ENCODE measurements at places on chromosomes 12 and 14.

DNA sequence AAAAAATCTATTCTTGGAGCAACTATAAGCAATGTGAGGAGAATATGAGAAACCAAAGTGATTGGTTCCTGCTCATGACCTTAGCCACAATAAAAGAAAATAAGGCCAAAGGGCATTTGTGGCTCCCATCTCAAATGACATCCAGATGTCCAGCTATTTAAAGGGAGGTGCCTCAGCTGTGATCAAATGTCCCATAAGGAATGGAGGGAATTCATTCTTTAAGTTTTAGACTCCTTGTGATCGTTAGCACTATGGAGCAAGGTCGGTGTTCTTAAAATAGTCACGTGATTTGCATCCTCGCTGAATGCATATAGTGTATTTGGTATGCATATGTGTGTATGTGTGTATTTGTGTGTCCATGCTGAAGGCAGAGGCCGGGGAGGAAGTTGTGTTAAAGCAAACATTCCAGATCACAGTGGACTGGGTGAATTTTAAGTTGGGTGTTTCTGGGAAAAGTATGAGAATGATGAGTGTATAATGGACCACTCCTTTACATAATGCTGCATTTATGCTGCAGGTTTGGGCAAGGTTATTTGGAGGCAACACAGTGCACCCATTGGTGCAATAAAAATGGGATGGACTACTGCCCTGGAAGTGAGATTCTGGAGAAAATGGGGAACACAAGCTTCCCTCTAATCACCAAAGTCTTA lies 5.6 kb upstream of the E2F7 start:
- no peak for DNase-seq

GRCh38 chr12:44299524-44299923 lies 463.6 kb downstream of the TMEM117 start:
- DNase-seq: no peak

GRCh38 chr12:13223179-13223804 lies 26.8 kb downstream of the EMP1 start:
- DNase-seq: no peak

DNA sequence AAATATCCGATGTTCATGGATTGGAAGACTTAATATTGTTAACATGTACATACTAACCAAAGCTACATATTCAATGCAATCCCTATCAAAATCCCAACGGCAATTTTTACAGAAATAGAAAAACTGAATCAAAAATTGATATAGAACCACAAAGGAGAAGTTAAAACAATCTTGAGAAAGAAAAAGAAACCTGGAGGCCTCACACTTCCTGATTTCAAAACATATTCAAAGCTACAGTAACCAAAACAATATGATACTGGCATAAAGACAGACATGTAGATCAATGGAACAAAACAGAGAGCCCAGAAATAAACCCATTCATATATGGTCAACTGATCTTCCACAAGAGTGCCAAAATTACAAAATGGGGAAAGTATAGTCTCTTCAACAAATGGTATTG lies 5.4 kb upstream of the PELI2 start:
- no peak for DNase-seq

DNA sequence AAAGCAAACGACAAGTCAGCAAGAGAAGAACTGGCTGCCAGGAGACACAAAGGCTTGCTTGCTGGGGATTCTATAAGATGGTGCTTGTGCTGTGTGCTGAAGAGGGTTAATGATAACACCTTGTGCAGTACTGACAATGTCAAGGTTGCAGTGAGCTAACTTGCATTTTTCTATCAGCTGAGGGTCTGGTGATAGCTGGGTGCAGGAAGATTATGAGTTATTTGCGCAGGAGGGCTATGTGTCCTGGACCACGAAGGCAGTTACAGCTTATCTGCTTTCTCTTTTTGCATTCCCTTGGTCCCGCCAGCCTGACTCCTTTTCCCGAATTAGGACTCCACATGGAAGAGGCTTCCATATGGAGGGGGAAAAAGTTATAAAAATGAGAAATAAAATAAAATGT lies 42.4 kb downstream of the R3HDM2 start:
- no peak for DNase-seq

DNA sequence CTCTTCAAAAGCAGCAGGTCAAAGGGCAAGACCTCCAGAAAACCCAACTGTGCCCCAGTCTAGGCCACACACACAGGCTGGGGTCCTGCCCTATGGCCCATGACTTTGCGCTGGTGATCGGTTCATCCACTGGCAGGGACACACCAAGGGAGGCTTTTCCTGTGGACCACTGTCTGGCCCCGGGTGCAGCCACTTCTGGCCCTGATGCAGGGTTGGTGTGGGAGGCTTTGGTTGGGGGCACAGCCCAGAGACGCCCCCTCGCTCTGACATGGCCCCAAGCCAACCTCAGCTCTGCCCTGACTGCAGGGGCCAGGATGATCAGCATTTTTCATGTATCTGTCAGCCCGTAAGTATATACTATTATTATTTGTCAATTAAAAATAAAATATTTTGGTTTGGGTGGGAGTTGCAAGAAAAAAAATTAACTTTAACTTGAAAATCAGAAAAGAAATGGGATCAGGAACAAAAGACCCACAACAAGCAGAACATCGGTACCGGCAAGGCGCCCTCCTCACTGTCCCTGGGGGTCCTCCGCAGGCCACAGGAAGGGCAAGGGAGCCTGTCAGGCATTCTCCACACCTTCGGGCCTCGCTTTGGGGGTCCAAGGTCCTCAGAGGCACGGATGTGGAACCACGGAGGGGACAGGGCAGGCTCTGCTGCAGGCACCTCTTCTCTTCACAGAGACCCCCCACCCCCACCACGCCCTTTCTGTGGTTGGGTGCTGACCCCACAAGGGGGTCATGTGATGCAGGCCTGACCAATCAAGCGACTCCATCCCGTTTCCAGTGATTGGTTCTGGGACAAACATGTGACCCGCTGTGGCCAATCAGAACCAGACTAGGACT lies 181.5 kb upstream of the SFSWAP start:
- no peak for DNase-seq

GRCh38 chr14:20606190-20606901 lies 15.2 kb upstream of the RNASE12 start:
- DNase-seq: no peak

- DNase-seq: no peak
These were observed 203.6 kb downstream of the NOVA1 start for GRCh38 chr14:26394150-26394810.

DNA sequence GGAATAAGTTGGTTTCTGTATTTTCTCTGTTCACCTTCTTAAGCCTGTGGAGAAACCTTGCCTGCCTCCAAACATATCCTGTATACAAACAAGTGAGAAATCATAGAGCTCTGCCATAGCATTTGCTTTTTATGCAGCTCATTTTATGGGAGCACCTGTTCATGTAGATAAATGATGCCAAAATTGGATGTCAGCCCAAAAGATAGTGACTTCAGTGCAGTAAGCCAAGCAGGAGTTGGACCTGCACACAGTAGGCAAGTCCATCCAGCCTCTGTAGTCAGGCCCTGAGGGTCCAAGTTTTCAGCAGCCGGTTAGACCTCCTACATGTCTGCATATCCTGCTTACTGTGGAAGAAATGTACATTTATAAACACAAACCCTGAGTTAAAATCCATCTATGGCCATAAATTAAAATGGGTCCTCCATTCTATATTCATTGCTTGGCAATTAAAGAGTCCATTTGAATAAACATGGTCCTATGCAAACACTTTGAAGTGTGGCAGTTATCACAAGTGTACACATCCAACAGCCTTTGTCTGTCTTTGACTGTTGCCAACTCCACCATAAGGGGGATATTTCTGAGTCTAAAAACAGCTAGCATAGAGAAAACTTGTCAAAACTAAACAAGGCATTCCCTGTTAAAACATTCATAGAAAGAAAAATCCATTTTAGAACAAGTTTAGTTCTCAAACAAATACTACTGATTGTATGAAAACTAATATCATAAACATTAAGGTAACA lies 847.8 kb downstream of the RPS29 start:
- no peak for DNase-seq

DNA sequence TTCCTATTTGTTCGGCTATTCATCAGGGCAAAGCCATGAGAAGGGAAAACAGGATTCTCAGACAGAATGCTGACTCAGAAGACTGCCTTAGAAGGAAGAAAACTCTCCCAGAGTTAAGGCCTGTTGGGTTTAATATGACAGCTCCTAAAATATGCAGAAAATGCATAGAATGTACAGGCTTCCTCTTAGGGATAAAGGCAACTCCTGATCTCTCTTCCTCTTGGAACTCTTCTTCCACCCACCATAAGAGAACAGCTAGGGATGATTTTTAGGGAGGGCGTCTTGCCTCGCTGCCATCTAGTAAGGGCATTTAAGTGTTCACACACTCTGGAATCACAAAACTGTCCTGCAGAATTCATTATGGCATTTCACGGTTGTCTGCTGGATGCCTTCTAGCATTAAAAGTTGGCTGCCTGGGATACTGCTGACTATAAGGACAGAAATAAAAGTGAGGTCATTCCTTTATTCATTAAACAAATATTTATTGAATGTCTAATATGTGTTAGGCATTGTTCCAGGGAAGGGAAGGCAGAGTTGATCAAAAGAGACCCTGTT lies 73.7 kb downstream of the DCAF5 start:
- no peak for DNase-seq

DNA sequence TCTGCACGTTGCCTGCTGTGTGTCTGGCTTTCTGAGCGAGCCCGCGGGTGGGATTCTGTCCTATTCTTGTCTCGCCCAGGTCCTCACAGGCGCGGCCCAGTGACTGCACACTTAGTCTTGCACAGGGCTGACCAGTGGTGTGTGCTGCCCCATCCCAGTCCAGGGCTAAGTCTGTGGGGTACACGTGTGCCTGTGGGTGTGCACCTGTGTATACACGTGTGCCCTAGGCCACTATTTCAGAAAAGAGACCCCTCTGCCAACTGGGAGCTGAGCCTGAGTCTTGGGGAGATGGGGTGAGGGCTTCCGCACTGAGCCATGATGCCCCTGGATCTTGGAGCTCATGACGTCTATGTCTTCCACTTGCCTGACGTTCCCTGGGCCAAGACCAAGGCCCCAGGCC lies 185.5 kb upstream of the PRMT8 start:
- no peak for DNase-seq

DNA sequence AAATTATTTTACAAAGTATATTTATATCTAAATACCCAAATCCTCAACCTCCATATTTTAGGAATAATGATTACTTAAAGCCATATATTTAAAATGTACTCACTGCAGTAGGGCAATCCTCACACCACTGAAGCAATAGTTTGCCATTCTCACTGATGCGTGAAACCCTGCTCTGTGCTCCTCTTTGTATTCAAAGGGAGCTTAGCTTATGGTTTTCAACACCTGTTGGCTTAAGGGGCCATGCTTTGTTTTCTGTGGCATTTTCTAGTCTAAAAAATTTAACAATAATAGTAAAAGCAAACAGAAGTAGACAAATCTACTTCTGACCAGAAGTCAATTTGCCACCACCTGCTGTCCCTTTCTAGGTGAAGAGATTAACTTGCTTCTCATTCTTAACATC lies 294.6 kb downstream of the FLRT2 start:
- DNase-seq: no peak

DNA sequence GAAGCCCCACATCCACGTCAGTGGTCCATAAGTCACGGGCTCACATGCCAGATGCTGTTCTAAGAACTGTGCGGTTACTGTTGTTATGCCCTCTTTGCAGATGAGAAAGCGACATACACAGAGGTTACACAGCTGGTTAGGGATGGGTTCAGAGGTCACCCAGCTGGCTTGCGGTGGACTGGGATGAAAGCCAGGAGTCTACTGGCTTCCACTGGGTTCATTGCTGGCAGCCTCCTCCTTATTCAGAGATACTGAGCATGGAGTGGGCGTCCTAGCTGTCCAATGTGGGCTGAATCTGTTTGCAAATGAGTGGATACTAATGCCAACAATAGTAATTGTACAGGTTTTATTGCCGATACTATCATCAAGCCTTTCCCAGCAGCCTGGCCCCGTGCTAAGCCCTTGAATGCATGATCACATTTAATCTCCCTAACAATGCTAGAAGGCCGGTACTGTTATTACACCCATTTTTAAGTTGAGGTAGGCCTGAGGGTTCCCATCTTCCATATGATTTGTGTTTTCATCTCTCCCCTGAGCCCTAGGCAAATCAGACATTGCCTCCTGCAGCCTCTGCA lies 129.1 kb downstream of the PLXNC1 start:
- DNase-seq: no peak

DNA sequence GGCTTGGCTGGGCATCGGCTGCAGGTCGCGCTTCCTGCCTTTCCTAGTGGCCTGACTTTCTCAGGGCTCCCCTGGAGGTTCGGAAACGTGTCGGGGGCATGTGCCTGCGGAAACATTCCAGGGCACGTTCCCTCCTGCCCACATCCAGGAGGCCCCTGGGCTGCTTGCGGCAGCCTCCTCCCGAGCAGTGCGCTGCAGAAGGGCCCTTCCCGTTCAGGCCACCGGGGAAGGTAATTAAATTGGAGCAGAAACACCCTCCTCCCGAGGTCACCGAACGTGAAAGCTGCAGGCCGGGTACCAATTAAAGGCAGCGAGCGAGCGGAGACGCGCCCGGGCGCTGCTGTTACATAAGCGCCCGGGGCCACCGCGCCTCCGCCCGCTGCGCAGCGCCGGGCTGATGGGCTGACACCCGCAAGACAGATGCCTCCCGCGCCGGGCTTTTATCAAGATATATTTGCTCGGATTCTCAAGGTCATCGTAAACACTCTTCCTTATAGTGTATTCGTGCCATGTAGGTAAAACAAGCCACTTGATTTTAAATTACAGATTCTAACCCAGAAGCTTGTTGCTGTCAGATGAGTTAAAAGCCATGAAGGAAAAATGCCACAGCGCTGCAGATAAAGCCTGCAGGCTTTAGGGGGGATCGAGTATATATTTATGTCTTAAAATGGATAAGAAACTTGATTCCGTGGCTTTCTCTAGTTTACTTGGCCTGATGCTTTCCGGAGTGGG lies 31.4 kb downstream of the SSPN start:
- no peak for DNase-seq

- DNase-seq: no peak
These were observed 74.3 kb downstream of the NCOR2 start for GRCh38 chr12:124492879-124493808.

GRCh38 chr14:20564501-20564997 lies 3.7 kb upstream of the RNASE9 start:
- no peak for DNase-seq

DNA sequence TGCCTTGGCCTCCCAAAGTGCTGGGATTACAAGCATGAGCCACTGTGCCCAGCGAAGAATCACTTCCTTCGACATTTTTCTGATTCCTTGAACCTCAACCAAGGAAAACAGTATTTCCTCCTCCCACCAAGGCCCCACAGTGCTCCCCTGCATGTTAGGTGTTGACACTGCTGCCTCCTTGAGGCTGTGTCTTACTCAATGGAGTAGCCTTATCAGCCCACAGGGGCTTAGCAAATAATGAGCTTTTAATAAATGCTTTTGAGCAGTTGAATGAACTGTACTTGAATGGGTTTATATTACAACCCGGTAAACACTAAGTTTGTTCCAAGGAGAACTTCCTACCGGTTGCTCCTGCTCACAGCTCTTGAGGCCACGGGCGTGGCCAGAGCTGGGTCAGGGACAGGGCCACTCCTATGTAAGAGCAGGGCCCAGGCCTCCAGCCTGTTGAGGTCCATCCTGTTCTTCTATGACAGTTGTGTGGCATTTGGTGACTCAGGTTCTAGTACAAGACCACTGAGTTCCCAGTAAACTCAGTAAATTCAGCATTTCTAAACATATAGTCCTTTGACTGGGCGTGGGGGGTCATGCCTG lies 36.8 kb upstream of the TUBA1A start:
- no peak for DNase-seq

GRCh38 chr12:26768611-26769603 lies 64.1 kb downstream of the ITPR2 start:
- no peak for DNase-seq

- DNase-seq: peak; percentile 37
These were observed 14.5 kb upstream of the FBRSL1 start for GRCh38 chr12:132475304-132476037.

GRCh38 chr14:67270145-67270753 lies 29.0 kb downstream of the PALS1 start:
- no peak for DNase-seq

GRCh38 chr14:51444353-51445000 lies 204.4 kb downstream of the TMX1 start:
- DNase-seq: no peak

All from CD4-positive, alpha-beta T cell treated with Interleukin-12 subunit alpha and Interleukin-12 subunit beta, for 1 hour (primary cell).